ENCODE measurements at places on chromosomes 3 and 15. TPM values are rescaled to one million over a fixed set of nuclear protein-coding genes. Genes with fewer than 3 reads are reported as not detected.

GOLGB1 gene
- total RNA-seq, result 27.0 TPM

UBAP1L gene
- 0.38 TPM for total RNA-seq

GOLGA8H gene
- 0.08 TPM for total RNA-seq

BMF gene
- total RNA-seq, result 0.04 TPM

SCN11A gene
- total RNA-seq, result not detected

INTS14 gene
- 40.9 TPM for total RNA-seq

COL6A6 gene
- not detected for total RNA-seq

PRKAR2A gene
- total RNA-seq, result 29.5 TPM

POLQ gene
- total RNA-seq, result 2.3 TPM

MESP2 gene
- 1.7 TPM for total RNA-seq

CHRD gene
- not detected for total RNA-seq

NUP210 gene
- 0.04 TPM for total RNA-seq

REC114 gene
- not detected for total RNA-seq

TEX55 gene
- total RNA-seq, result not detected

GPR15 gene
- total RNA-seq, result not detected

POPDC2 gene
- total RNA-seq, result 0.08 TPM

SAXO2 gene
- 0.68 TPM for total RNA-seq
